Mesothelial cell of epicardium (in vitro differentiated cells): ENCODE measurements at places on chromosomes 4 and X. TPM values are rescaled to one million over a fixed set of nuclear protein-coding genes. Genes with fewer than 3 reads are reported as not detected.

- no peak for DNase-seq
Observed at GRCh38 chr4:128309585-128309984, 22.0 kb upstream of the PGRMC2 start.

GRCh38 chr4:139015269-139015947 is at the start of gene NOCT:
Gene NOCT, plus strand, starts transcription at chr4:139015781. Its CDS starts 201 bp downstream, at chr4:139015982.
- DNase-seq, result peak; percentile 88

GRCh38 chr4:154779362-154779947 is 1.6 kb upstream of the RBM46 start:
- no peak for DNase-seq

DNA sequence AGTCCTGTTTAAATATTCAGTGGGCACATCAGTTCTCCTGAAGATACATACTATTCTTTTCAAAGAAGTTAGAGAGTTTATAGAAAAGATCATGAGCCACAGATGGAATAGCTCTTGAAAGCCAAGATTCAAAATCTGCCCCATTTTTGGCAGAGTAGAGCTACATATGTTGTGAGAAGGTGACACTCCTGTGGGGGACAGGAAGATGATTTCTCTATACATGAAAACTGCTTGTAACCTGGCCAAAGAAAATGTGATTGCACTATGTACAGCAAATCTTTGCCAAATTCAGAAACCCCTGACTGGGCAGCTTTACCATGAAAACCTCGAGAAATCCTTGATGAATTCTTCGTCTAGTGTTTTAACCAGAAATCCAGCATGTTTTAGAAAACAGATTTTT is 44.9 kb downstream of the GPM6A start:
- DNase-seq, result no peak

DNA sequence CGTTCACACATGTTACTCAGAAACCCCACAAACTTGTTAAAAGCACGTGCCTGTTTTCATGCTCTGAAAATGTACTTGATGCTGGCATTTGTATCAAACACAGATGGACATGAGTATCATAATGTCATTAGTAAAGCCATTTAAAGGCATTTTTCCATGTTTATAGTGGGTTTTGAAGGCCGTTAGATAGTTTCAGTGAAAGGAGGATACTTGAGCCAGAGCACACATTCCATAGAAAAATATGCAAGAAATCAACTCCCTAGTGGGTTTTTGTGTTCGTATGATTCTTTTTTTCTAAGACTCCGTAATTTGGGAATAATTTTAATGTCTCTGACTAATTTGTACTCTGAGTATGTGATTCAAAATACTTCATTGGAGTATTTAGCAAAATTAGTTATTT is 216.2 kb upstream of the BMP3 start:
- DNase-seq, result no peak

- DNase-seq, result no peak
Observed at GRCh38 chrX:153469811-153470410, 465 bp downstream of the HAUS7 start.

DNA sequence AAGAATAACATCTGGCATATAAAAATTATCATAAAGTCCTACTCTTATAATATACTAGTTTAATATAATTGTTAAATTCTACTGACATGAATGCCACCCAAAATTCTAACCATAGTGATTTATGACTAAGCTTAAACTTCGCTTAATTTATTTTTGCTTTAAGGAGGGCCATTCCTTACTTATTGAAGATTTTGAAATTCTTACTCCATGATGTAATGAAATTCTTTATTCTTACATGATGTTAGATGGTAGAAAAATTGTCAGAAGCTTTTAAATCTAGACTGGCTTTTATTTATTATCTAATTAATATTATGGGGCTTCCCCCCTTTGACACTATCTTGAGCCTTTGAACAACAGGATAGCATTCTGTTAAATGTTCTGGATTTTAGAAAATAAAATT is 19.5 kb upstream of the SUPT20HL2 start:
- no peak for DNase-seq

DNA sequence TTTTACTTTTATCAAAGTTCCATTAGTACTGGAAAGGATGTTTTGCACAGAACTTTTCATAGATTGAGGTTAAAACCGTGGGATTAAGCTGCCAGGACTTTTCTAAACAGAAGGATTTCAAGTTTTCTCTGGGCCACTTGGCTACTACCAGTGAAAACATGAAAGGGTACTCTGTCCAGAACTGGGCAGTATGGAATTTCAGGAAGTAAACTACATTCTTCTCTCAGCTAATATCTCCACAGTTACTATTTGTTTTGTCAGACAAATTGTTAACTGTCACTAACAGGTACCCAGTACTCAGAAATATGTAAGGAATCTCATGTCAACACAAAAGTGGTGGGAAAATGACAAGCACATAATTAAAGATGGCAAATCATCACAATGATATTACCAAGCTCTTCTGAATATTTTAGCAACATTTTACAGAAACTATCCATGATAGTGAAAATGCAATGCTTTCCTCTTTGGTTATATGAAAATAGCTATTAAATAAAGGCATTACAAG is 454.4 kb downstream of the C4orf33 start:
- no peak for DNase-seq

The PRDM8 gene
- 1.6 to 2.4 TPM (median 1.7 TPM) in 3 replicates for total RNA-seq

The MSANTD1 gene
- total RNA-seq, result 2.5 to 3.1 TPM (median 2.6 TPM) in 3 replicates

The F8A3 gene
- total RNA-seq, result 2.7 to 3.7 TPM (median 3.6 TPM) in 3 replicates

The RAB9B gene
- 1.6 to 1.9 TPM (median 1.9 TPM) in 3 replicates for total RNA-seq

The MFAP3L gene
- 2.1 to 2.3 TPM (median 2.2 TPM) in 3 replicates for total RNA-seq

The ARSJ gene
- total RNA-seq, result 3.1 to 3.8 TPM (median 3.3 TPM) in 3 replicates

The NSUN7 gene
- 21.8 to 24.4 TPM (median 22.4 TPM) in 3 replicates for total RNA-seq
